Chondrocyte (in vitro differentiated cells): ENCODE measurements at places on chromosomes 1 and 21. TPM values are rescaled to one million over a fixed set of nuclear protein-coding genes. Genes with fewer than 3 reads are reported as not detected.

DNA sequence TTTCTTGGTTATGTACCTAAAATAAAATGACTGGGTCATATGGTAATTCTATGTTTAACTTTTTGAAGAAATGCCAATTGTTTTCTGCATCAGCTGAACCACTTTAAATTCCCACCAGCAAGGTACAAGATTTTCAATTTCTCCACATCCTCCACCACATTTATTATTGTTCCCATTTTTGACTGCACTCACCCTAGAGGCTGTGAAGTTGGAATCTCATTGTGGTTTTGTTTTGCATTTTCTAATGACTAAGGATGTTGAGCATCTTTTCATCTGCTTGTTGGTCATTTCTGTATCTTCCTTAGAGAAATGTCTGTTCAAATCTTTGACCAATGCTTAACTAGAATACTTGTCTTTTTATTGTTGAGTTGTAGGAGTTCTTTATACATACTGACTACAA lies 72.5 kb downstream of the ASTN1 start:
- no peaks in the 10 kb centered on the region for H3K36me3 ChIP-seq
- H3K27me3 ChIP-seq: peaks cover under 1% of the 10 kb centered on the region
- no peak for DNase-seq
- H3K4me3 ChIP-seq: no peak overlapping the region
- no peak overlapping the region for H3K27ac ChIP-seq
- no peaks in the 10 kb centered on the region for H3K4me1 ChIP-seq

DNA sequence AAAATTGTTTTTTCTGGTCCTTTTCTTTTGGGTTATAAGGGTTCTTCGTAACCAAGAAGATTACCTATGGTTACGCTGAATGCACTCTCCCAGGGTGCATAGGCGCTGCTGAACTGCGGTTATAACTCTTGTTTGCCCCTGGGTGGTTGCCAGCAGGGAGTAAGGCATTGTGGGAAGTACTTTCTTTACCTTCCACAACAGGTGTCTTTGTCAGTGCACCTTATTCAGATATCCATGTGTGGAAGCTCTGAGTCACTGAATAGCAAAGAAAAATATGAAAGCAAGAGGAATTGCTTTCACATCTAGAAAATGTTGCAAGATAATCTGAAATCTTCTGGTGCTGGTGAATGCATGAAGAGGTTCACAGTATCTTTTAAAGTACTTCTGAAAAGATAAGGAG lies 124.4 kb upstream of the CACYBP start:
- no peak for DNase-seq
- H3K27me3 ChIP-seq: no peaks in the 10 kb centered on the region
- no peak overlapping the region for H3K27ac ChIP-seq

DNA sequence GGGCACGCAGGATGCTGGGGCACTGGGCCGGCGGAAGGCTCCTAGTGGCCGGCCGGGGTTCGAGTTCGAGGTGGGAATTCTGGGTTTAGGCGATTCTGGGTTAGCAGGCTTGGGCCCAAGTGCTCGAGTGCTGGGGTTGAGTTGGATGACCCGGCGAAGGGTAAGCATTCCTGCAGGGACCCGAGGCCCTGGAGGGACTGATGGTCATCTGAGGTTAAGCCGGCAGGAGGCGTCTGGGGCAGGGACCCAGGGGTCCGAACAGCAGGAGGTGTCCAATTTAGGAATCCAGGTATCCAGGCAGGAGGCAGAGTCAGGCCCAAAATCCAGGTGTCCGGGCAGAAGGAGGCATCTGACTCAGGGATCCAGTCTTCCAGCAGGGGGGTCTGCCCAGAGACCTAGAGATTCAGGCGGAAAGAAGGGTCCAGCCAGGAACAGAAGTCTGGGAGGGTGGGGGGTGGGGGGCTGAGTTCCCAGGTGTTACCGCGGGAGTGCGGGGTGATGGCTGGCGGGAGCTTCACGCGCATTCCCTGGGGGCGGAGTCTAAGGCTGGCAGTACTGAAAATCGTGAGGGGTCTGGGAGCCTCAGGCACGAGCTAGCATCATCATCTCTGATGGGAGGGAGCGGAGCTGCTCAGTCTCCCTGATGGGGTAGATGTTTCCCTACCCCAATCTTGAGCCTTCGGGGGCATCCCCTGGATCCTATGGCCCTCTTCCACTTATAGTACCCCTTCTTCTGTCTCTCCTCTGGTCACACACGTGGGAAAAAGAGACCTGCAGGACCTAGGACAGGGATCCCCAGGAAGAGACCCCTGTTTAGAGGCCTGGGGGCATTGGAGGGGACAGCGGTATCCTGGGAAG lies 585 bp downstream of the GPR3 start:
- H3K27ac ChIP-seq: no peak overlapping the region
- H3K36me3 ChIP-seq: no peaks in the 10 kb centered on the region
- peaks cover 13% of the 10 kb centered on the region for H3K4me1 ChIP-seq
- H3K27me3 ChIP-seq: peaks cover 5% of the 10 kb centered on the region

The TEX38 gene
- total RNA-seq: not detected in 3 replicates

- peak overlapping the region; percentile 98 for H3K27ac ChIP-seq
- H3K27me3 ChIP-seq: no peaks in the 10 kb centered on the region
- peaks cover 37% of the 10 kb centered on the region for H3K4me1 ChIP-seq
- H3K4me3 ChIP-seq: peak overlapping the region; percentile 28
- no peaks in the 10 kb centered on the region for H3K36me3 ChIP-seq
- no peak for DNase-seq
Measured at GRCh38 chr1:9413071-9413876, 120.6 kb downstream of the SPSB1 start.

DNA sequence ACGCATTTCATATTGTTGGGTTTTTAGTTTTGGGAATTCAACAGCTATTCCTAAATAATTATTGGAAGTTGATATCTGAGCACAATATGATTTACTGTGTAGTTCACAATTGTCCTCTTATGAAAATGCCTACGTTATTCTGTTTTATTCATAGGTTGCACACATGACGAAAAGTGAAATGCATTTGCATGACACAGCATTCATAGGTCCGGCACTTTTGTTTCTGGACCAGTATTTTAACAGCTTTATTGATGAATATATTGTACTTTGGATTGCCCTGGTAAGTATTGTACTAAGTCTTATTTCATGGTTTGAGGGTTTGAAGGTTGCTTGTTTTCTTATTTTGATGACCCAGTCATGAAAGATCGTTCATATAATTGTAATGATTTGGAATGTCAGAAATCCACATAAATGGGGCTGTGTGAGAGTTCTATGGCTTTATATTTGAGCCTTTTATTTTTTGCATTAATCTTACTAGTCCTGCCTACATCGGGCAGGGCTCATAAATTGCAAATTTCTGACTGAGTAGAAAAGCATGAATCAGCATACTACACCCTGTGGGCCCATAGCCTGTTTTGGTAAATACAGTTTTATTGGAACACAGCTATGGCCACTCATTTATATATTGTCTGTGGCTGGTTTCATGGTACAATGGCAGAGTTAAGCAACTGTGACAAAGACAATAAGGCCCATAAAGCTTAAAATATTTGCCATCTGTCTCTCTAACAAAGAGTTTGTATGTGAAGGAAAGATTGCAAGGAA lies 17.0 kb downstream of the DENND2D start:
- H3K4me3 ChIP-seq: no peak overlapping the region
- H3K36me3 ChIP-seq: peaks cover 26% of the 10 kb centered on the region
- no peaks in the 10 kb centered on the region for H3K4me1 ChIP-seq
- no peaks in the 10 kb centered on the region for H3K27me3 ChIP-seq
- no peak overlapping the region for H3K27ac ChIP-seq

DNA sequence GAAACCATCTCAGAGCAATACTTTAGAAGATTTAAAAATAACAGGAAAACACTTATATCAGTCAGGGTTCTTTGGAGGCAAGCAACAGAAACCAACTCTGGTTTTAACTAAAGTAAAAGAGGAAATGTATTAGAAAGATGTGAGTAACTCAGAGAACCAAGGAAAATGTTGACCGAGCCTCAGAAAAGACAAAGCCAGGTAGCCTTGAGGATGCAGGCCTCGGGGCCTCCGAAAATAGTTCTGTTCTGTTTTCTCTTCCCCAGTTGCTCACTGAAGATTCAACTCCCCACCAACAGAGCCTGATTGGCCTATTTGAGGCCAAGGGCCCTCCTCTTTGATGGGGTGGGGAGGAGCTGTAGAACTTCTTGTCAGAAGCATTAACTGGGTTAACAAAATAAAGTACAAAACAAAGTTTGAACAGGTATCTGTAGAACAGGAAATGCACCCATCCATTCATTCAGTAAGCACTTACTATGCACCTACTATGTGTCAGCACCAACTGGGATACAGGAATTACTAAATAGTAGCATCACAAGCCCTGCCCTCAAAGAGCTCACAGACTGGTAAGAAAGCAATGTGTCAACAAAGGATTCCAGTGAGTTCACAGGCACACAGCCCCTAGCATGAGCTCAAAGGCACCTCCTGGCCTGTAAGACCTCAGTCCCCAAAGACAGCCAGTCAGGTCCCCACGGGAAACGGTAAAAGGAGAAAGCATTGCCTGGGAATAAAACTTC lies 12.6 kb downstream of the SLAMF8 start:
- peaks cover 14% of the 10 kb centered on the region for H3K36me3 ChIP-seq
- H3K27me3 ChIP-seq: no peaks in the 10 kb centered on the region
- no peak for DNase-seq
- no peak overlapping the region for H3K27ac ChIP-seq
- H3K4me3 ChIP-seq: no peak overlapping the region

DNA sequence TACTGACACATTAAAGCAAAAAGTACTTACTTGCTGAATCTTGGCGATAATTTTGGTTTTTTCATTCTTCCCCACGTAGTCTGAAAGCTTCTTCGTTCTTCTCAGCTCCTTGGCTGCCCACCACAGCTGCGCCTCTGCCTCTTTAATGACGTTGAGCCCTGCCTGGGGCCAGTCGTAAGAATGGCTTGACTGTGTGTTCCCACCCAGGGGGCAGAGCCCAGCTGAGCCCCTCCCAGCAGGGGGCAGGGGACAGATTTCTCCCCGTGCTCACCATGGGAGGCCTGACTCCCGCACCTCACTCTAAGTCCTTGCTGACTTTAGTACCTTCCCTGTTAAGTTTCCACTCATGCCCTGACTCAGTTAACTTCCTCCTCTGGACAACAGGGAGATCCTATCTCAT lies 9.0 kb downstream of the CFAP298 start:
- peak; percentile 50 for DNase-seq
- no peak overlapping the region for H3K4me3 ChIP-seq

DNA sequence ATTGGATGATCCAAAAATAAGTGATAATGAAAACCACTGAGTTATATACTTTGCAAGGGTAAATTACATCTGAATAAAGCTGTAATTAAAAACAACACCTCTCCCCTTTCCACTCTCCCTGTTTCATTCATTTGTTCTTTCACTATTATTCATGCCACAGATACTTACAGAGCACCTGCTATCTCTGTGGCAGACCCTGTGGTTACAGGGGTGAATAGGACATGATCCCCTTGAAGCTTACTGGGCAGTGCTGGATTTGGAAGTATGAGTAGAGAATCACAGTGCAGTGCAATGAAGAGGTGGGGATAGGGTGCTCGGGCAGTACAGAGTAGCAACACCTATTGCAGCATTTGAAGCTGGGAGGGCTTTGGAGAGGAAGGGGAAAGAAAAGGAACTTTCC lies 21.7 kb downstream of the ARV1 start:
- DNase-seq: no peak
- H3K36me3 ChIP-seq: peaks cover 49% of the 10 kb centered on the region
- H3K27ac ChIP-seq: no peak overlapping the region
- no peaks in the 10 kb centered on the region for H3K27me3 ChIP-seq
- no peak overlapping the region for H3K4me3 ChIP-seq
- H3K4me1 ChIP-seq: no peaks in the 10 kb centered on the region

The PLD5 gene
- total RNA-seq: not detected in 3 replicates

GRCh38 chr1:222643606-222643937 lies 25.7 kb downstream of the MIA3 start:
- H3K4me3 ChIP-seq: peak overlapping the region; percentile 89
- DNase-seq: no peak
- peaks cover 27% of the 10 kb centered on the region for H3K4me1 ChIP-seq
- H3K36me3 ChIP-seq: peaks cover 13% of the 10 kb centered on the region
- H3K27me3 ChIP-seq: no peaks in the 10 kb centered on the region

The SLAMF6 gene
- not detected in 3 replicates for total RNA-seq

The ITLN2 gene
- total RNA-seq: not detected in 3 replicates

The TCHH gene
- not detected in 3 replicates for total RNA-seq

The TAF5L gene
- 16.4 to 22.1 TPM (median 18.8 TPM) in 3 replicates for total RNA-seq

GRCh38 chr1:3029991-3030662 lies 8.9 kb downstream of the ACTRT2 start:
- peak; percentile 82 for DNase-seq
- H3K27ac ChIP-seq: no peak overlapping the region
- no peaks in the 10 kb centered on the region for H3K4me1 ChIP-seq
- no peak overlapping the region for H3K4me3 ChIP-seq
- H3K36me3 ChIP-seq: no peaks in the 10 kb centered on the region
- peaks cover 15% of the 10 kb centered on the region for H3K27me3 ChIP-seq

The PTPRF gene
- 54.6 to 66.7 TPM (median 62.0 TPM) in 3 replicates for total RNA-seq

The CYP4A11 gene
- total RNA-seq: not detected in 3 replicates

The KDM5B gene
- total RNA-seq: 123 to 131 TPM (median 126 TPM) in 3 replicates

DNA sequence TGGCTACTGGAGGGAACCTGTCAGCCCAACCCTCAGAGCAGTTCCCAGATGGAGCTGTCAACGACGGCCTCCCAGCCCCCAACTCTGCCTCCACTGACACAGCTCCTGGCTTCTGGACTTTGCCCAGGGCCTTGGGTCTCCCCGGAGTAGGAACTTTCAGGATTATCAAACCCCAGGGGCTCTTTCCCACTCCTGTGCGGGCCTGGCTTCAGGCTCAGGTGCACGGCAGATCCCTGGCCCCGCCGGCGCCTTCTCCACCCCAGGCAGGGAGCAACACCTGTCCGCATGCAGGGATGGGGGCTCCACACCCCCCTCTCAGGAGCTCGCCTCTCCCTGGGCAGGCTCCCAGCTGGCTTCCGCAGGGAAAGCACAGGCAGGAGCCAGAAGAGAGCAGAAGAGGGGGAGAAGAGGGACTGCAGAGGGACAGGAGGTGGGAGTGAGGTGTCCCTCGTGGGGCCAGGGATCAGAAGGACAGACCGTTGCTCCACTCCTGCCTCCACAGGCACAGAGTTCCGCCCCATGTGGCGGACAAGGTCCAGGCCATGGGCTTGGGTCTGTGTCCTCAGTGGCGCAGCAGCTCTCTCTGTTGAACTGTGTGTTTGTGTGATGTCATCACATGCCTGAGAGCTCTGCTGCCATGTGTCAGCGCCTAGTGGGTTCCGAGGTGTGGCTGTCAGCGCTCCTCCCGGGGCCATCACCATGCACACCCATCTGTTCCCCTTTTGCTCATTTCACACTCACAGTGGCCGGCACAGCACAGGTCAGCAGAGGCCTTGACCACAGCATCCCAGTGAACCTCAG lies 107.7 kb downstream of the PDE9A start:
- H3K27me3 ChIP-seq: peaks cover 6% of the 10 kb centered on the region
- DNase-seq: no peak
- H3K27ac ChIP-seq: no peak overlapping the region
- no peaks in the 10 kb centered on the region for H3K4me1 ChIP-seq
- no peak overlapping the region for H3K4me3 ChIP-seq

The ITGB2 gene
- total RNA-seq: 0.15 to 1.4 TPM (median 0.87 TPM) in 3 replicates
